ENCODE measurements at places on chromosomes 5 and 9.

GRCh38 chr5:1244976-1245375 lies 19.8 kb downstream of the SLC6A18 start:
- DNase-seq = no peak

DNA sequence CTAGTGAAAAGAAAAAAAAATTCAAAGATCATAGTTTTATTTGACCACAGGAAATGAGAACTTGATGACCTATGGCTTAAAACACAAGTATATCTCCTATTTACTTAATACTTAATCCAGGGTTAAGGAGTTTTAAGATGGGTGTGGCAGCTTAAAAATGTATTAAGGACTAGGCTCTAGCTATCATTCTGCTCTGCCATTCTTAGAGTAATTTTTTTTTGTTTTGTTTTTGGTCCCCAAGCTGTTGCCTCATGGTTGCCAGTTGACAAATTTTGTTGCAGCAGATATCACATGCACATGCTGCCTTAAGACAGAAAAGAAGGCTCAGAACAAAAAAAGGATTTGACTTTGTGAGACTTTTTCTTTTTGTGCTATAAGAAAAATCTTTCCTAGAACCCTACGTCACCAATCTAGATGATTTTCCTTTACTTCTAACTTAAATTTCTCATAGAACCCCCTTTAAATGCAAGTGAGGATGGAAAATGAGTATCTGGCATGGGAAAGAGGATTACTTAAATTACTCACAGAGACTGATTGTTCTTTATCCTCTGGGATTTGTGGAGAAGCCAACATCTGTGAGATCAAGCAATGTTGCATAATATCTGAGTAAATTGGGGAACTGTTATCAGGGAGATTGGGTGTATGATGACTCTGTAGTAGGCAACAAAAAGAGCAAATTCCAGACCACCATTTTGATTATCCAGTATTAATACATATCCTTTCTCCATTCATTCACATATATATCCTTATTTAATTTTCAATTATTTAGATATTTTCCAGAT lies 364.7 kb upstream of the CD180 start:
- no peak for DNase-seq

- no peak for DNase-seq
Observed at GRCh38 chr9:131395157-131396098, 1.5 kb downstream of the PRRC2B start.

- DNase-seq = peak; percentile 45
Observed at GRCh38 chr9:27193886-27194285, 84.9 kb downstream of the TEK start.

GRCh38 chr9:114507726-114508125 lies 2.5 kb upstream of the WHRN start:
- no peak for DNase-seq

DNA sequence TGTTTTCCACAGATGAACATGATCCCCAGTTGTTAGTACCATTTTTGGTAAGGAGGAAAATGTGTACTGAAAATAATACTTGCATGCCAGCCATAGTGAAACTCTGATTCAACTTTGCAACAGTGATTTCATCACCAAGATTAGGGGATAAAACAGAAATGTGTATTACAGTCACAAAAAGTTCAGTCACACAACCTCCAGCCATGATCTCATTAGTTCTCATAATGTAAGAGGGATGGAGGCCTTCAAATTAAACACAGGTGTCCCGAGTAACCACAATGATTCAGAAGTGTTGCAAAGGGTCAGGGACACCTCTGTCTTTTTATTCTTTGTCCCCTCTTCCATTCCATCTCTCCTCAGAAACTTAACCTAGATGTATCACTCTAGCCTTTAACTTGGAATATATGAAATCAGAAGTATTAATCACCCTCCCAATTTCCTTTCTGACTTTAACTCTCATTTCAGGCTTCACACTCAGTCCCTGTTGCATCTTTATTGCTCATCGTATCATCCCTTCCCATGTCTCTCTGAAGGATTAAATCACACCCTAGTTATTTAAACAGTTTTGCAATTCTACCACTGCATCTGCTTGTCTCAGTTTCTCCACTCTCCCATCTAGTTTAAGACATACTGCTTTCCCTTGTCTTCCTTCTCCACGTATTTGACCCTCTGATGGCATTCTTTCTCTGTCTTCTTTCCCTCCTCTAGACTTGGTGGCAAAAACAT lies 291.2 kb downstream of the ADAMTS6 start:
- no peak for DNase-seq

- DNase-seq = no peak
Observed at GRCh38 chr5:148765061-148765460, 61.4 kb upstream of the ADRB2 start.

GRCh38 chr5:10451137-10451824 lies 9.6 kb downstream of the ROPN1L start:
- DNase-seq = no peak

GRCh38 chr9:114386886-114387679 lies 699 bp downstream of the AKNA start:
- DNase-seq = no peak

DNA sequence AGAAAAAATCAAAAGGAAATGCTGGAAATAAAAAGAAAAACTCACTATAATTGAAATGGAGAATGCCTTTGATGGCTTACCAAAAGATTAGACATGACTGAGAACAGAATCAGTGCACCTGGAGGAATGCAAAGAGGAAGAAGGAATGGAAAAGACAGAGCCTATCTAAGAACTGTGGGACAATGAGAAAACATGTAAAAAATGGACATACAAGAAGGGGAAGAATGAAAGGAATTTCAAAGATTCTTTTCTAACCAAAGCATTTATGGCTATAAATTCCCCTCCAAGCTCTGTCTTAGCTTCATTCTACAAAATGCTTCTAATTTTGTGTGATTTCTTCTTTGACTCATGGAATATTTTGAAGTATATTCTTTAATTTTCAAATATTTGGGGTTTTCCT lies 47.5 kb upstream of the CLK4 start:
- no peak for DNase-seq

GRCh38 chr5:19986031-19986619 lies 1.9 kb downstream of the CDH18 start:
- DNase-seq = no peak

- DNase-seq = no peak
Observed at GRCh38 chr9:129549684-129550083, 71.2 kb downstream of the C9orf50 start.

DNA sequence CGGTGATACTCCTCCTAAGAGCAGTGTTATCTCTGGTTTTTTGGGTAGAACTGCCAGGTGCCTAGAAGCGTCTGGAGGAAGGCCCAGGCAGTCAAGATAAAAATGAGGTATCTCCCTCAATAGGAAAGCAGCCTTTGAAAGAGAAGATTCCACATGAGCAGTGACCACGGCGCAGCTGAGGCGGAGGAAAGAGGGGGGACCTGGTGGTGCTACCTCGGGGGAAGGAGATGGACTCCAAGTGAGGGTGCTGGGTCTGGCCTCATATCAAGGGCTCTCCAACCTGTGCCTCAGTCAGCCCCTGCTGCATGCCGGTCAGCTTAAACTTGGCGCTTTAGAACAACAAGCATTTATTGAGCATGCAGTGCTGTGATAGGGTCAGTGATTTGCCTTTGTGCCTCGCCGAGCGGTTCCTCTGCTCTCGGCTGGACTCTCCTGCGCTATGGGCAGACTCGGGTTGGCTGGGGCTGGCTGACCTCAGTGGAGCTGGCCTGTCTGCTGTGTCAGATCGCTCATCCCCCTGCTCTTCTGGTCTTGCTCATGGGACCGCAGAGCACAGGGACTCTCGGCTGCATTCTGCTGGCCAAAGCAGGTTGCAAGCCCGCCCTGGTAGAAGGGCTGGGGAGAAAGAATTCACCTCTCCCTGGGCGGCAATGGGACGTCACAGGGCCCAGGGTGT lies 121.1 kb upstream of the IRX4 start:
- DNase-seq = peak; percentile 60

DNA sequence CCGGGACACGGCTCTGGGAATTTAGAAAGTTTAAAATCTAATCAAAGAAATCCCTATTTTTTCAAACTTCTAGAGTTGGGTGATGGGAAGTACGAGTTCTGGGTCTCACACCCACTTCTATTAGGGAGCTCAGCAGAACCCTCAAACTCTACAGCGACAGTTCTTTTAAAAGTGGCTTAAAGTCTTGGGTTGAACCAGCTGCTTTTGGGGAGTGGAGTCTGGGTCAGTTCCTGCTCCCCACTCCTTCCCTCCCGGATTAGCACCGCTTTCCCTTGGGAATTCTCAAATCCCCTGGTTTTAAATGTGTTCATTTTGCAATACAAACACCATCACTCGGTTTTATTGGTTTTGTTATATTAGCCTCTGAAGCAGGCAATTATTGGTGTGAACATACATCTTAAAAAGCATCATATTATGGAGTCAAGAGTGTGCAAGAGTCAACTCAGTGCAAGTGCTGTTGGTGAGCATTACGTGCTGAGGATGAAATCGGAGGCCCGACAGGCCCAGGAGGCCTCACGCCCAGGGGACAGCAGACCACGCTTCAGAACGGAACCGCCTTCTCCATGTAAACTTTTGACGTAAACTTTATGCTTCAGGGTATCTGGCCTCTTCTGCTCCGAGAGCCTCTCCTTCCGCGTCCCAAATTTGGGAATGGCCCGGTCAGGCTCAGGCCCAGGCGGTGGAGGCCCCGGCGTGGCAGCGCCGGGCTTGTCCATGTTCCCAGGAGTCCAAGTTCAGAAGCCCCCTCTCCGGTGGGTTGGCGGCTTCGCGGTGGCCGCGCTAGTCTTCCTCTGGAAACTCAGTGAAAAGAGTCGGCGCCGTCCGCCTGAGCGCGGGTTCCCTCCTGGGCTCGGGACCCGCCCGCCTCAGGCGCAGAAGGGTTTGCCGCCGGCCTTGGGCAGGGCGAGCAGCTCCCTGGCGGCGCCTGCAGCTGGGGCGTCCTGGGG lies 5.3 kb downstream of the IRX4 start:
- no peak for DNase-seq

- no peak for DNase-seq
Observed at GRCh38 chr9:126000731-126001580, 253.8 kb downstream of the PBX3 start.

DNA sequence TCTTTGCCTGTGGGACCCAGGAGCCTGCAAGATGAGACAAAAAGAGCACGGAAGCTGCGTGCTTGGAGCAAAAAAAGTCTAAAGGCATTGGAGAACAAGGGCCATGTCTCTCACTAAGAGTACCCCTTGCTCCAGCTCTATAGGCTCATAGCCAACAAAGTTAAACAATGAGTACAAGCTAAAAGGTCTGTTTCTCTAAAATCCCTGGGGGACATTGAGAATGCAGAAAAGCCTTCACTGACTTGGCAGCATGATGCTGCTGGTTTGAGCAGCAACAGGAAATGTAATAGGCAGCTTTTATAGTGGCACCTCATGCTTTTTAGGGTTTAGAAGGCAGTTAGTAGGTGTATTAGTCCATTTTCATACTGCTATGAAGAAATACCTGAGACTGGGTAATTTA lies 287.5 kb downstream of the SMARCA2 start:
- DNase-seq = no peak

- no peak for DNase-seq
Observed at GRCh38 chr5:54073131-54073530, 237.2 kb downstream of the ARL15 start.

- DNase-seq = no peak
Observed at GRCh38 chr5:74647096-74647495, 6.6 kb upstream of the ENC1 start.

- DNase-seq = no peak
Observed at GRCh38 chr9:22134390-22134789, 125.3 kb upstream of the CDKN2B start.

DNA sequence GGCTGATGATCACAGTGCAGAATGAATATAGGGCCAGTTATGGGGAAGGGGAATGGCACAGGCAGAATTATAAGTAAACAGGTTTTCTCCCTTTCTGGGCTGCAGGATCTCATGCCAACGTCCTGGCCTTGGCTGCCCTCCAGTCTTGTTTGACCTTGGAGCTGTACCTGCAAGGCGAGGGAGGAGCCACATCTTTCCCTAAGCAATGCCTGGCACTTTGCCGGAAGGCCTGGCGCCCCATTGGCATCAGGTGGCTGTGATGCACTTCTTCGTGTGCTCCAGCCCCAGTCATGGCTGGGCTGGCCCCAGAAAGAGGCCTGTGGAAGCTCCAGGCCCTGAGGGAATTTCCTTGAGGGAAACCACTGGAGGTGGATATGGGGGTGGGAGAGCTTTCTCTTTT lies 16.7 kb upstream of the IQGAP2 start:
- no peak for DNase-seq

DNA sequence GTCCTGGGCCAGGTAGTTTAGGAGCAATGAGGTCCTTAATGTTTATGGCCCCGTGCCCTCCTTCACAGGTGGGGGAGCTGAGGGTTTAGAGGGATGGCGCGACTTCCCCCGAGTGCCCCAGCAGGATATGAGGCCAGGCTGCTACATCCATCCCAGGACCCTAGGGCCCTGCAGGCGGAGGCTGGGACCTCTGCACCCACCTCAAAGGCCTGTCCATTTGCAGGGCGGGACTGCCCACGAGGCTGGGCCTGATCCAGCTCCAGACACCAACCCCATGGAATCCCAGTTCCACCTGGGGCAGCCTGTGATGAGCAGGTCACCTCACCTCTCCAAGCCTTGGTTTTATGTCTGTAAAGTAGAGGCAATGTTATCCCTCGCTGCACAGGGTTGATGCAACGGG lies 142.1 kb downstream of the RXRA start:
- DNase-seq = no peak

GRCh38 chr9:115212125-115212605 lies 94.2 kb upstream of the TNC start:
- no peak for DNase-seq

DNA sequence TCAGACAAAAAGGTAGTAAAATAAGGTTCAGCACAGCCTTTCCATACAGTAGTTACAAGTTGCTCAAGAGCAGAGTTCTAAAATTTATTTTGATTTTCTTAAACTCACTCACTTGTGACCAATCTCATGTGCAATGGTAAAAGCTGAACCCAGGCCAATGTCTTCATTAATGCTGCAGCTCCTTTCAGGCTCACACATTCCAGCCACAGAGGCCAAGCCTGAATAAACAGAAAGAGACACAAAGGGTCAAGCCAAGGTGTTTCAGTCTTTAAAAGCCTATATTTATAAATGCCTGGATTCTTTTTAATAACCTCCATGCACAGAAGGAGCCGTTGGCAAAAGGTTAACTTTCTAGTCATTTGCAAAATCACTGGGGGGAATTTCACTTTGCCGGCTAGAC lies 152.5 kb downstream of the ADAMTS6 start:
- no peak for DNase-seq

DNA sequence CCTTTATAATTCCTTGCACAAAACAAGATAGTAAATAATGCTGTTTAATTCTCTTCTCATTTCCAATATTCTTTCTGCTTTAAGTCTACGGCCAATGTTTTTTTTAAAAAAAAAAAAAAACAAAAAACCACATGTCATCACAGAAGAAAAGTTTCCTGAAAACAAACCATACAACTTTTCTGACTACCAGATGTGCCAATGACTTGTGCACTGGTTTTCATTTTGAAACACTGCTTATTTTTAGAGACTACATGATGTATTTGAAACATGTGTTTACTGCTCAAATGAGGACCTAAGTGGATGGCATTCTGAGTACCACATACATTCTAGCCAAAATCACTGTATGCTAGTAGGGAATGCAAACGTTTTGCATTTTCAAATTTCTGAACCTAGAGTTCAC lies 167.9 kb downstream of the GLIS3 start:
- no peak for DNase-seq
